ENCODE measurements at places on chromosomes 1 and 21.

- DNase-seq = no peak
Measured at GRCh38 chr1:111990026-111990877, 784 bp upstream of the KCND3 start.

DNA sequence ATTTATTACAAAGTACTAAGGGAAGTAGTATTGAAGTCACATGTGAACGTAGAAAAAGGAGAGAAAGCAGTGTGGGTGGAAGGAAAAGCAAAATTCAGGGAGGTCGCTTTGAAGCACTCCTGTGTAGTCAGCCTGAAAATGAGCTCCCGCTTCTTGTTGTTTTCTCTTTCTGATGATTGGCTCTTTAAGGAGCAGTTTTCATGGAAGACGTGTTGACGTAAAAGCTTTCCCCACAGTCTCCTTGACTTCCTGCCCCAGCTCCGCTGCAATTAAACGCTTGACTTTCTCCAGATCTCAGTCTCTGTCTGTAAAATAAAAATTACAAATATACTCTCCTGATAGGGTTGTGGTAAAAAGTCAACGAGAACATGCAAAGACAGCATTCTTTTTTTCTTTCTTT lies 661.5 kb upstream of the ZP4 start:
- DNase-seq = no peak

GRCh38 chr1:220872296-220872695 lies 6.9 kb upstream of the HLX start:
- DNase-seq = no peak

GRCh38 chr1:234550341-234551031 lies 59.5 kb downstream of the IRF2BP2 start:
- no peak for DNase-seq

DNA sequence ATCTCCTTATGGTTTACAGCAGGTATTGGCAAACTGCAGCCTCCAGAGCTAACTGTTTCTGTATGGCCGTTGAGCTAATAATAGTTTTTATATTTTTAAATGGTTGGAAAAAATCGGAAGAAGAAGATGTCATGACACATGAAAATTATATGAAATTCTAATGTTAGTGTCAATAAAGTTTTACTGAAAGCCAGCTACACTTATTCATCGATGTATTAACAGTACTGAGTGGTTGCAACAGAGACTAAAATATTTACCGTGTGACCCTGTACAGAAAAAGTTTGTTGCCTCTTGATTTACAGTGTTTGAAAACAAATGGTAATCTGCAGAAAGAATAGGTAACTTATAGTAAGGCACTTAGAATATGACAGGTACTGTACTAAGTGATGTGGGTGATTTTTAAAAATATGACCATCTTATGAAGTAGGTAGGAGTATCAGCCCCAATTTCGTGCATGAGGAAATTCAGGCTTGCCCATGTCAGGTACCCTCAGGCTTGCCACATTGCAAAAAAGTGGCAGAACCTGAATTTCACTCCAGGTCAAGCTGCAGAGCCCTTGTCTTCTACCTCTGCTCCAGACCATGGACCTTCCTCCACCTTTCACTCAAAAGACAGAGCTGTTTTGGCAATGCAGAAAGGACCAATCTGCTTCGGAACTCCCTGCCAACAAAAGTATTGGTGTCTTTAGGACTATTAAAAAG lies 311.9 kb upstream of the RUNX1 start:
- no peak for DNase-seq

- DNase-seq = no peak
Measured at GRCh38 chr21:33075128-33075527, 5.2 kb downstream of the OLIG1 start.

DNA sequence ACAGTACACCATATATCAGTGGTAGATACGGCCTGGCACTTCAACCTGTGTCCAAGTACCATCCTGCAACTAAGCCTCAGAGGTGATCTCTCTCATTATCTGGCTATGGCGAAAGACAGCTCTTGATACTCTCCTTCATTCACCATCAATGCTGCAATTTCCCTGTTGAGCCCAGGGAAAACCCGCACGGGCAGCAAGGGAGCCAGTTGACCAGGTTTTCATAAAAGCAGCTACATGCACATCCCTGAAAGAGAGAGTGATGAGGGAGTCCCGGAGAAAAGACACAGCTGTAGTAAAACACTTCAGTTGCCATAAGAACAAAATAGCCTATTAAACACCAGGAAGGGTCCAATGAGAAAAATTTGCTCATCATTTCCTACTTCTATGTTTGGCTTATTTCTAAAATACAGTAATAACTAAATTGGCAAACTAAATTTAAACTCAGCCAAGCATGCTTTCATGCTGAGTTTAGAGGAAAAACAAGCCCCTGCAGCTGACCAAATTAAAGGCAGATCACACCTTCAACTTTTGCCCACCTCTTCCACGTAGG lies 68.3 kb downstream of the CAPZB start:
- DNase-seq = no peak

GRCh38 chr1:22702296-22703085 lies 8.1 kb upstream of the EPHB2 start:
- no peak for DNase-seq

DNA sequence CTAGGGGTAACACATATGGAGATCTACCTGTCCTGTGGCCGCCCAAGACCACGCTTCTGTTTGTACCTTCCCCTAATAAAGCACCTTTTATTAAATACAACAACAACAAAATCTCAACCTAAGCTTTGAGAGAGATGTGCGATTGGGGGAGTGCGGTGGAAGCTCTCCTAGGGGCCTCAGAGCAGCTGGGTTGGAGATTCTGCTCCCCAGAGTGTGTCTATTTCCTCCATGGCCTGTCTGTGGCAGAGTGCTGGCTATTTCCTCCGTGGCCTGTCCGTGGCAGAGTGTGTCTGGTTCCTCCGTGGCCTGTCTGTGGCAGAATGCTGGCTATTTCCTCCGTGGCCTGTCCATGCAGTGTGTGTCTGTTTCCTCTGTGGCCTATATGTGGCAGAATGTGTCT lies 139.3 kb upstream of the IPO9 start:
- DNase-seq = no peak

- DNase-seq = no peak
Measured at GRCh38 chr1:107105914-107106313, 34.9 kb upstream of the NTNG1 start.

GRCh38 chr1:108142773-108143394 lies 57.3 kb downstream of the SLC25A24 start:
- no peak for DNase-seq

DNA sequence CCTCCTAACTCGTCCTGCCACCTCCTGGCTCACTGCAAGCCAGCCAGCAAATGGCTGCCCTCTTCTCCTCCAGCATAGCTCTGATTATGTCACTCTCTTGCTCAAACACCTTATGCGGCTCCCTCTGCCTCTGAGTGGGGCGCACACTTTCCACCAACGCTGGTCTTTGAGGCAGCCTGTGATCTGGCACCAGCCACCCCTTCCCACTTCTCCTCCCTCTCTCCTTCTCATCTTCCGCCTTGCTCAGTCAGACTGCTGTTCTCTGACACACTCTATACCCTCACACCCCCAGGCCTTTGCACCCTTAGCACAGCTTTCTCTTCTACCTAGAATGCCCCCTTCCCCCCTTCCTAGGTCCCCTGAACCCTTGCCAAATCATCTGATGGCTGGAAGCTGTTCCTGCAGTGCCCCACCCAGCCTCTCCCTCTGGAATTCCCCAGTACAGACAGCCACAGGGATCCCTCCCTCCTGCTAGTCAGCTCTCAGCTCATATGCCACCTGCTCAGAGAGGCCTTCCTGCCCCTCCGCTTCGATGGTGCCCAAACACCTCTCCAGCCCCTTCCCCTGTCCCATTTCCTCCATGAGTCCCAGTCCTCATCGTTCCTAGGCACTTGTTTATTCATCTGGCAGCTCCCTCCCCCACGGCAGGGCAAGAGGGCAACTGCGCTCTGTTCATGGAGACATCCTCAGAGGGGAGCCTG lies 21.7 kb upstream of the PEF1 start:
- DNase-seq = no peak

GRCh38 chr1:231420299-231420958 lies 1.7 kb downstream of the EGLN1 start:
- no peak for DNase-seq

- DNase-seq = no peak
Measured at GRCh38 chr1:211345719-211346118, 19.1 kb downstream of the TRAF5 start.

DNA sequence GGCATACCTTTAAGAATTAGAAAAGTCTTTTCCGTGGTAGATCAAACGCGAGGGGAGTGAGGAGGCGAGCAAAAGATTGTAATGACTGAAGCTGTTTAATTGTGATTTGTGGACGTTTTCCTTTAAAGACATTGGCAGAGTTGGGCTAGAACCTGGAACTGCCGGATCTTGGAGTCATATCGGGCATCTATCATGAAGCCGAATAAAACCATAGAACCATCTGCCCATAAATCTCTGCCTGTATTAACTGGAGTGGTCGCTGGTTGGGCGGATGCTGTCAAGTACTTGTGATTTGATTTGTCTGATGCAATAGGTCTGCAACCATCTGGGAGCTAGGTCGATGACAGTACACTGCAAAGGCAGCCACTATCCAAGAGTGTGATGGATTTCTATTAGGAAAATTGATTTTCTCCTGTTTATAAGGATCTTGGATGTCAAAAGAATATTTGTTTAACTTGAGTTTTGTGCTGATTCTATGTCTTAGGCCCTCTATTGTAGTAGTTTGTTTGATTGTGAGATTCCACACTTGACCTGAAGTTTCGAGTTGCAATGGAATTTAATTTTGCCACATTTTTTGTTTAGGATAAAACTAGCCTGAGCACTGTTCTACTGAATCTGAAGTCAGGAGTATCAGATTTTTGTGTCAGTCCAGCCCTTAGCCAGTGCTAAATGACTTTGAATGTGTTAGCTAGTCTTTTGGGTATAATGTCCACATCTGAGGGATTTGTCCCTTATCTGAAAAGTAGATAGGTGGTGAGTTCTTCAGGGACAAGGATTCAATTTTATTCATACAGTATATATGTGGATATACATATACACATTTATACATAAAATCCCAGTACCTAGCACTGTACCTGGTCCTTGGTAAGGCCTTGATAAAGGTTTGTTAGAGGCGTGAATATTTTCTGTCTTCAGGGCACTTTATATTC lies 1.2 kb downstream of the SARS1 start:
- no peak for DNase-seq

GRCh38 chr1:225454733-225455132 lies 26.9 kb upstream of the LBR start:
- no peak for DNase-seq

DNA sequence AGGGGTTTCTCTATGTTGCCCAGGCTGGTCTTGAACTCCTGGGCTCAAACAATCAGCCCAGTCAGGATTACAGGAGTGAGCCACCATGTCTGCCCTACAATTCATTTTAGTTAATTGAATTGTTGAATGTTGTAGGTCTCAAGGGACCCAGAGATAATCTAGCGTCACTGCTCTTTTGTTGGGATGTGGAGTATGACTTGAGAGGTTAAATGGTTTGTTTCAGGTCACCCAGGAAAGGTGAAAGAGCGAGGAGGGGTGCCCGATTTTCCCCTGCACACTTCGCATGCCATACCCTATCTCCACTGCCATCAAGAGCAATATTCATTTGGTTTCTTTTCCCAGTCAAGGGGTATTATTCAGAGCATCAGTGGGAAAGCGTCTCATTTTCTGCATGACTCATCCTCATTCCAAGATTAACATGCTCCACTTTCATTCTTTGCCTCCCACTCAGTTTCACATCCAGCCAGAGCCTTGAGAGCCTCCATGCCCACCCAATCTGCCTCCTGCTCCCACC lies 13.1 kb upstream of the SLC30A1 start:
- no peak for DNase-seq

GRCh38 chr1:74523873-74524480 lies 11.6 kb upstream of the LRRC53 start:
- DNase-seq = no peak

- DNase-seq = no peak
Measured at GRCh38 chr1:204704794-204705492, 19.4 kb upstream of the LRRN2 start.

- DNase-seq = no peak
Measured at GRCh38 chr1:59100708-59101374, 196.1 kb upstream of the FGGY start.

DNA sequence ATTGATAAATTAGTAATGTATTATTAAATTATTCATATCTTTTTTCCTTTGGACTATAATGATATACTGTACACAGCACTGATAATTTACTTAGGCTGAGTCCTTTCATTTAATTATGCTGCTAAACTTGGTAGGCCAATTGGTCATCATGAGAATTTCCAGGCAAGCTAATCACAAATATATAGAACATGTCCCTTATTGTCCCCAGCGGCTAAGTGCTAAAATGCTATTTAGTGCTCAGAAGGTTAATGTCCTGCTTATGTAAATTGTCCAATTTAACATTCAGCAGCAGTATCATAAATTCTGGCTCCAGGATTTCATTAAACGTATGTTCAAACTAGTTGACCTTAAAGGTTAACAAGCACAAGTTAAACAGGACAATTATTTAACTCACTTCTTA lies 30.0 kb upstream of the RRP15 start:
- DNase-seq = no peak

DNA sequence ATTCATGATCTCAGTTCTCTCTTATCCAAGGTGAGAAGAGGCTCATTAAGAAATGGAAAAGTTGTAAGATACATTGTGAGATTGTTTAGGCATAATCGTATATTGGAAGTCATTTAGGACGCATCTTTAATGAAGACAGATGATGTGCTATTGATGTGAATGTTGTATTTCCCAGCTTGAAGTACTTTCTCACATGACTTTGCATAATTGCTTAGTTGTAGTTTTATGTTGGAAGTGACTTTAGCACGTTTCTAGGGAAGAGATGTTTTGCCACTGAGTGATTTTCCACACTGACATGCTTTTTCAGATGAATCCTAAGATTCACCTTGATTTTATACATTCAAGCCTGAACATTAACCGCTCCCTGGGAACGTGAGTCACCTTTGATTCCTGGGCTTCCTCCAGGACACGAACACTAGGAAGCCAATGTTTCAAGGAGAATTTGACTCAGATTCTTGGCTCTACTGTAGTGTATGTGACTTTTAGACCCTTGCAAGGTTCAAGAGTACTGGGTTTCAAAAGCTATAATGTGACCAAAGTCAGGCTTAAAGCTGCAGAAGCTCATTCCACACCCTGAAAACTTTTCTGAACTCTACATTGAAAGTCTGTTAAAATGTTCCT lies 27.9 kb downstream of the ANGEL2 start:
- DNase-seq = no peak

DNA sequence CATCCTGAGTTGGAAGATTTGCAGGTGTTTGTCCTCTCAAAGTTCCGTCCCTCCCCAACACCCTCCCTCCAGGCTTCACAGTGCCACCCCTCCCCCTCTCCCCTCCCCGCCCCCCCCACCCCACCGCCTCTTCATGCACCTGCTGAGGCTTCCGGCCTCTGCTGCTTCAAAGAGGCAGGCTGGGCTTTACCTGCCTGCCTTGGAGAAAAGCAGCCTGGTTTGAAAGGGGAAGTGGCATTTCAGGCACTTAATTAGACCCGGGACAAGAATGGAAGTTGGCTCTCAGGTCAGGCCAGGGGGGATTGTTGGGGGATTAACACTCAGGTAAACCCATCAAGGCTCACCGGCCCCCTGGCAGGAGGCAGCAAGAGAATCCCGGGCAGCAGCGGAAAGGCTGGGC lies 21.1 kb downstream of the PAX7 start:
- DNase-seq = no peak

GRCh38 chr21:25571726-25572121 lies 35.6 kb downstream of the MRPL39 start:
- DNase-seq = no peak

- no peak for DNase-seq
Measured at GRCh38 chr1:18723701-18724411, 93.2 kb downstream of the PAX7 start.

Measured in stimulated activated CD4-positive, alpha-beta T cell treated with anti-CD3 and anti-CD28 coated beads, TNF-alpha, amount 100 ng/mL, for 1 hour (primary cell).